ENCODE measurements at places on chromosomes 1 and 21. TPM values are rescaled to one million over a fixed set of nuclear protein-coding genes. Genes with fewer than 3 reads are reported as not detected.

HMGN1 gene
- 179 TPM for total RNA-seq

GRCh38 chr1:101905283-101905835 is 91.4 kb downstream of the OLFM3 start:
- H3K4me1 ChIP-seq: no peaks in the 10 kb centered on the region
- no peak overlapping the region for H3K27ac ChIP-seq

DNA sequence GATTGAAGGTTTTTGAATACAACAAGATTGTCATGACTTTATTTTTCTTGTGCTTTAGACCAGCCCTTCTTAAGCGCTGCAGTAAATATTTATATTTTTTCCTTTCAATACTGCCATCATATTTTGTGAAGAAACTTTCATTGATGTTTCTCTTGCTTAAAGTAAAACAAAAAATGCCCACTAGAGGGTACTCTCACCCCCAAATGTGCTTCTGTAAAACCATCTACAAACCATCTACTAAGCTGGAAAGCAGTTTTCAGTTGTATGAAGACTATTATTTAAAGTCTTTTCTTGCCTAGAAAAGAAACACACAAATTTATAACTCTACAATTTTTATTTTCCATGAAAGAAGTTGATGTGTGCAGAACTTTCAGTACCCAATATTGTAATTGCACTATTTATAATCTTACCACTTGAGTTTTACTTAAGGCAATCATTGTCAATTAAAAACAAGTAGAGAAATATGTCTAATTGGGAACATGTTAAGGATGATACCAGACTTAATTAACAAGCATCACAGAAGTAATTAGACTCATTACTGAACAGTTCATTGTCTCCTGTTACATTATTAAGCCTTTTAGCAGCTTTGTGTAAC is 10.7 kb downstream of the LEPR start:
- peaks cover 3% of the 10 kb centered on the region for H3K4me1 ChIP-seq
- H3K27ac ChIP-seq: no peak overlapping the region
- peaks cover 5% of the 10 kb centered on the region for H3K36me3 ChIP-seq
- H3K27me3 ChIP-seq: no peaks in the 10 kb centered on the region
- DNase-seq: peak; percentile 74

- no peaks in the 10 kb centered on the region for H3K36me3 ChIP-seq
- no peak overlapping the region for H3K4me3 ChIP-seq
- no peak overlapping the region for H3K27ac ChIP-seq
- no peaks in the 10 kb centered on the region for H3K4me1 ChIP-seq
Measured at GRCh38 chr21:19368944-19369343, 965.4 kb upstream of the TMPRSS15 start.

GRCh38 chr1:69459244-69459643 is 108.5 kb upstream of the LRRC7 start:
- no peaks in the 10 kb centered on the region for H3K27me3 ChIP-seq
- no peaks in the 10 kb centered on the region for H3K4me1 ChIP-seq
- H3K4me3 ChIP-seq: no peak overlapping the region
- DNase-seq: no peak
- H3K27ac ChIP-seq: no peak overlapping the region
- H3K36me3 ChIP-seq: no peaks in the 10 kb centered on the region

GRCh38 chr1:28602536-28603439 is 10.7 kb downstream of the RAB42 start:
- peak overlapping the region; percentile 24 for H3K27ac ChIP-seq
- H3K36me3 ChIP-seq: peaks cover 7% of the 10 kb centered on the region
- peaks cover 7% of the 10 kb centered on the region for H3K4me1 ChIP-seq
- DNase-seq: peak; percentile 85
- H3K27me3 ChIP-seq: no peaks in the 10 kb centered on the region
- no peak overlapping the region for H3K4me3 ChIP-seq

DNA sequence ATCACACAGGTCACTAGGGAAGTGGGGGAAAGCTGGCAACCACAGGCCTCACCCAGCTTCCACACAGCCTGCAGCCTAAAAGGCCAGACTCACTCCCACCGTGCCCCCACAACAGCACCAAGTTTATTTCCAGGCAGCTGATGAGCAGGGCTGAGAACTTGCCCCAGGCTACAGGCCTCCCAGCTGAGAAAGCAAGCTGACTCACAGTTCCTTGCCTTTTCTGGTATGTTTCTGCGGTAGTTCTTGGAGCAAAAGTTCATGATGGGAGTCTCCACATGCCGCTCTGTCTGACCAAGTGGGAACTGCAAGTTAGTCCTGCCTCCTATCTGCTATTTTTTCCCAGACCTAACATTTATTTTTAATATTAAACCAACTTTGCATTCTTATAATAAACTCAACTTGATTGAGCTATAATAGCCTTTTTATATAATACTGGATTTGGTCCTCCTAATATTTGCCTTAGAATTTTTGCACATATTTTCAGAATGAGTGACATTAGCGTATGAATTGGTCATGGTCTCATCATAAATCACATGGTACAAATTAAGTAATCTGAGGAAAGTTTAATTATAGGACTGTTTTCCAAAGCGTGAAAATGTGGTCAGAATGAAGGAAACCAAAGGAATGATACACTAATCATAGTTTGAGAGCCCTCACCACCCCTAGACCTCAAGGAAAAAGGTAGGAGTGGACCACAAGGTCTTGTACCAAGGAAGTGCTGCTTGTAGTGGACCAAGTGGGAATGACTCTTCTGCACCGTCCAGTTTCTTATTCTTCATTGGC is 30.7 kb downstream of the RPAP2 start:
- no peaks in the 10 kb centered on the region for H3K4me1 ChIP-seq
- no peak overlapping the region for H3K4me3 ChIP-seq
- no peak overlapping the region for H3K27ac ChIP-seq
- no peaks in the 10 kb centered on the region for H3K36me3 ChIP-seq
- peak; percentile 90 for DNase-seq

HSD3B2 gene
- not detected for total RNA-seq

C8A gene
- total RNA-seq: not detected

TIE1 gene
- total RNA-seq: not detected

- H3K27ac ChIP-seq: no peak overlapping the region
- H3K36me3 ChIP-seq: no peaks in the 10 kb centered on the region
- no peak for DNase-seq
- H3K27me3 ChIP-seq: no peaks in the 10 kb centered on the region
Measured at GRCh38 chr1:94319319-94320102, 82.1 kb upstream of the ARHGAP29 start.

DNA sequence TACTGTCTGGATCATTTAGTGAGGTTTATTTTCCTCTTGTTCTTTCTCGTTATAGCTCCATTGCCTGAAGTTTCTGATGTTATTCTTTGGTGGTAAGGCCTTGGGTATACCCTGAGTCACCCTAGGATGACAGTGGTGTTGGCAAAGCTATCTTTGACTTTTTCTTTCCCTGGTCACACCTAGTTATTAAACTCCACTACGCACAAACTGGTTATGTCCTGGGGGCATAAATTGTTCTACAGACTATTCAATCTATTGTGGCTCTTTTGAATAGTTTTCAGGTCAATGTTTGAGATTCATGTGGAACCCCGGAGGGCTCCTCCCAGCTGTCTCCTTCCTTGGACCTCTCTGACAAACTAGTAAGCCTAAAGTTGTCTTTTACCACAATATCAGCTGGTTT is 157.7 kb downstream of the SLC35F3 start:
- H3K27ac ChIP-seq: no peak overlapping the region
- H3K36me3 ChIP-seq: no peaks in the 10 kb centered on the region
- H3K4me1 ChIP-seq: no peaks in the 10 kb centered on the region
- no peak for DNase-seq

- peaks cover 5% of the 10 kb centered on the region for H3K36me3 ChIP-seq
- peak overlapping the region; percentile 86 for H3K27ac ChIP-seq
- peak overlapping the region; percentile 79 for H3K4me3 ChIP-seq
- no peaks in the 10 kb centered on the region for H3K27me3 ChIP-seq
- peaks cover 2% of the 10 kb centered on the region for H3K4me1 ChIP-seq
Measured at GRCh38 chr21:46099476-46099875, 1.6 kb downstream of the COL6A2 start.

DNA sequence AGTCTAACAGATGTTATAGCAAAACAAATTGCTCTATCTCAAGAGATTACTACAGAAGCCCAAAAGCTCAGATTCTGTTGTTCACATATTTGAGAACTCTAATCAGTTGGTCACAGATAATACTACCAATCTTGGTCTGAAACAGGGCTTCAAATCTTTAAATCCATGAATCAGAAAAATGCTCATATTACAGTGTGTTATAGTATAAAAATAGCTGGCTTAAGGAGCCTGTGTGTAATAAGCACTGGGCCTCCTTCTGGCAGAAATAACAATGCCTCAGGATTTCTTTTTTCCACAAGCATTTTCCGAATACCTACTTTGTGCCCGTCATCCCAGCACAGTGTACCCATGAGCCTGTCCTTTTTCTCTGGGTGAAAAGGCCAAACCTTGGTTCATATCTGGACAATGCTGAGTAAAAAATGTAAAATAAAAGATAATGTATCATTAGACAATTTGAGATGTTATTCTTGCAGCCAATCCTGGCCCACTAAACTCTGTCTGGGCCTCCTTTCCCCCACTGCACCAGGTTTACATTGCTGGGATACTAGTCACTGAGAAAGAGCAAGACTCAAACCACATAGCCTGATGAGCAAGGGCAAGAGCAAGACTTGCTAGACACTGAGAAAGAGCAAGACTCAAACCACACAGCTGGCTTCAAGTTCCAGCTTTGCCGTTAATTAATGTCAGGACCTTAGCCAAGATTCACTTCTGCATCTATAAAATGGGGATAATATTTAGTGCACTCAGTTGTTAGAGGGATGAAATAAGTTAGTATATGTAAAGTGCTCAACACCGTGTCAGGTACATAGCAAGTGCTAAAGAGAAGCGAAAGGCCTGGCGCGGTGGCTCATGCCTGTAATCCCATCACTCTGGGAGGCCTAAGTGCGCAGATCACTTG is 17.0 kb upstream of the ADAR start:
- peak overlapping the region; percentile 23 for H3K27ac ChIP-seq
- no peaks in the 10 kb centered on the region for H3K27me3 ChIP-seq
- no peaks in the 10 kb centered on the region for H3K36me3 ChIP-seq
- H3K4me1 ChIP-seq: no peaks in the 10 kb centered on the region

GRCh38 chr1:219385787-219386427 is 212.2 kb downstream of the LYPLAL1 start:
- peak; percentile 65 for DNase-seq
- H3K4me1 ChIP-seq: no peaks in the 10 kb centered on the region
- no peak overlapping the region for H3K4me3 ChIP-seq
- H3K27ac ChIP-seq: no peak overlapping the region
- H3K36me3 ChIP-seq: no peaks in the 10 kb centered on the region
- H3K27me3 ChIP-seq: no peaks in the 10 kb centered on the region

NMNAT2 gene
- under 0.01 TPM for total RNA-seq

CFH gene
- 146 TPM for total RNA-seq

STUM gene
- total RNA-seq: not detected

MYOG gene
- not detected for total RNA-seq

GRCh38 chr1:210377731-210378333 is 49.1 kb downstream of the HHAT start:
- no peaks in the 10 kb centered on the region for H3K36me3 ChIP-seq
- peaks cover 12% of the 10 kb centered on the region for H3K4me1 ChIP-seq

Measured in fibroblast of lung (primary cell).